ENCODE measurements at places on chromosomes 4 and X.

DNA sequence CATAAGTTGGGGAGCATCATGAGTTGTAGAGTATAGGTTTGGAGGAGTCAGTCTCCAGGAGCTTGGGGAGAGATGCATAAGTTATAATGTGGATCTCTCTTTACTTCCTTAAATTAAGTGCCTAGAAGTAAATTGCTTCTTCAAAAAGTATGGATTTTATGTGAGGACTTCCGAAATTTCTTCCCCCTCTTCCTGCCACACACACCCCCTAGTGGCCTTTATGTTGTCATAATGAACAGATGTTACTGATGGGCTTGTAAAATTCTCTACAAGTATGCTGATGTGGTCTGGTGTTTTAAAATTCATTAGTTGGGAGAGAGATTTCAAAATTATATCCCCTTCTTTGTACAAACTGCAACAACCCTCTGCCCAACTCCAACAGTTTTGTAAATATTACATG is 2.3 kb upstream of the METTL14 start:
- no peak for DNase-seq

GRCh38 chr4:26126143-26126718 is 194.6 kb upstream of the RBPJ start:
- DNase-seq = no peak

DNA sequence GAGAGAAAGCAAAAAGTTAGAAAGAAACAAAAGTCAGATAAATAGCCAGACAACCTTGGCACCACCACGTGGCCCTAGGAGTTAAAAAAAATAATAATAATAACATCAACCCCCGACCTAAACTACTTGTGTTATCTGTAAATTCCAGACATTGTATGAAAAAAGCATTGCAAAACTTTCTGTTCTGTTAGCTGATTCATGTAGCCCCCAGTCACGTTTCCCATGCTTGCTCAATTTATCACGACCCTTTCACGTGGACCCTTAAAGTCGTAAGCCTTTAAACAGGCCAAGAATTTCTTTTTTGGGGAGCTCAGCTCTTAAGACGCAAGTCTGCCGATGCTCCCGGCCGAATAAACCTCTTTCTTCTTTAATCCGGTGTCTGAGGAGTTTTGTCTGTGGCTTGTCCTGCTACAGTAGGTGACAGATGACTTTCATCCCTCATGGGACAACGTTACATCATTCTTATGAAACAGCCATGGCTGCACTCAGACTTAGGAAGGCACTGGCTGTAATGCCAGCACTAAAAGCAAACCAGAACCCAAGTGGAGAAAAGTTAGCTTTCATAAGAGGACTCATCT is 520 bp downstream of the ACOX3 start:
- no peak for DNase-seq

DNA sequence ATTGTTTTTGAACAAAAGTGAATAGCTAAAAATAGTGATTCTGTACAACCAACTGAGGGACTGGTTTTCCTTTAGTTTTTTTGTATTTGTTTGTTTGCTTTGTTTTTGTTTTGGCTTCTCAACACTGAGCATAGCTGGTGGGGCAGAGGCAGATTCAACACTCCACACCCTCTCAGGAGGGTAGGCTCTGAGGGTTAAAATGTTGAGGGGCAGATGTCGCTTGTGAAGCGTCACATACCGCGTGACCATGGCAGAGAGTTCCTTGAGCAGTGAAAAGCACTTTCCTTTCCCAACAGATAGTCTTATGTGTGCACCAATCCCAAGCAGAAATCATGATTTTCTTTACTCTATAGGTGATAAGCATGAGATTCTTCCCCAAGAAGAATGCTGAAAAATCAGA is 155.0 kb downstream of the PALLD start:
- no peak for DNase-seq

GRCh38 chrX:20456971-20457370 is 190.3 kb upstream of the RPS6KA3 start:
- DNase-seq = no peak

GRCh38 chr4:20026456-20026855 is 225.2 kb upstream of the SLIT2 start:
- DNase-seq = no peak

DNA sequence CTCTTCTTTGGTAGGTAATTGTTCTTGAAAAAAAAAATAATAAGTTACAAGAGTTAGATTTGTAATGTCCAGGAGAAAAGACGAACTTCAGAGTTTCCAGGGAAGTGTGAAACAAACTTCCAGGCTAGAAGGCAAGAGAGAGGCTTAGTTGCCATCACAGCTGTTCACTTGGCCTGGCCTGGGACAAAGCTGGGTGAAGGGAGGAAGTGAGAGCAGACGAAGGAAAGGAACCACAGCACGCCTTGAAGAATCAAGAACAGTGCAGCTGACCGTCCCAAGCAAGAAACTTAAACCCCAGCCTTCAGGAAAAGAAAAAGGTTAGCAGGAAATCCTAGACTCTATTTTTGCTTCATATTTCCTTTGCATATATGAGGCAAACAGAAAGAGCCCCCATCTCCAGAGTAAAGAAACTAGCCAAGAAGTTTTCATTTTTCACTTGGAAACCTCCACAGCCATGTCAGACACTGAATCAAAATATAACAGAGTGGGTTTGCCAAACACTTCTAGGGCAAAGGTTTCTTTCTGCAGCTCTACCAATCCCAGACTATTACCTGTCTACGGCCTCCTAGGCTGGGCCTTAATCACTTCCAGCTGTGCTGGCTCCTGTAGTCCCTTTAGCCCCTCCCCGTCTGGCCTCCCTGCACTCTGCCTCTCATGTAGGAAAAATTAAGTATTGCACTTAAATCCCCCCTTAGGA is 209.6 kb downstream of the SPATA18 start:
- no peak for DNase-seq

DNA sequence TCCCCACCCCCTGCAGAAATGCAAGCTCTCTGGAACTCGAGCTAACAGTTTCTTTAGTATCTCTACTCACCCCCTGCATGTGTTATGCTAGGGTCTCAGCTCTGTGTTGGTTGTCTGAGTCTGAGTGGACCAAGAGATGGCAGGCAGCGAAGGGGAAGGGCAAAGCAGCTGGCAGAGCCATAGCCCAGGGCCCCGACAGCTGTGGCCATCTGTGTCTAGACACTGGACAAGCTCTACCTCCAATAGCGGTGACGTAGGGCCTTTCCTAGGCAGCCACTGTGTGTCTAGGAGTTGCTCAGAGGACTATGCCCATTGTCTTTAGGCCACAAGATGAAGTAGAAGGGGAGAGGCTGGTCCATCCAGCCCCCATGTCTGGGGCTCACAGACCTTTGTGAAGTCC is 79.2 kb downstream of the EFNB1 start:
- no peak for DNase-seq

DNA sequence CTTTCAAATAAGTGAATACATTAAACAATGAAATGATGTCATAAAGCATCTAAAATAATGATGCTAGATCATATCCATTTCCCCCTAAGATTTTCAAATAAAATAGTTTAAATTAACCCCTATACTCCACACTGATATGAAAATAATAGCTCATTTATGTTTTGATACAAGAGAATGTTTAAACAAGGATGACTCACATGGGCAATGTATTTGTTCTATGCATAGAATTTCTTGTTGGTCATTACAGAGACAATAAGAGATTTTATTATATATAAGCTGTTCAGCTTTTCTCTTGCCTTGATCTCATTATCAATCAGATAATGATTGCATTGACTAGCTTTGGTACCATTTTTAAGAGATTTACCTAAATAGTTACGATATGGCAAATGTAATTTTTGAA is 411.7 kb downstream of the ARHGAP24 start:
- no peak for DNase-seq

GRCh38 chr4:156756118-156756517 is 215.5 kb downstream of the PDGFC start:
- DNase-seq = no peak

DNA sequence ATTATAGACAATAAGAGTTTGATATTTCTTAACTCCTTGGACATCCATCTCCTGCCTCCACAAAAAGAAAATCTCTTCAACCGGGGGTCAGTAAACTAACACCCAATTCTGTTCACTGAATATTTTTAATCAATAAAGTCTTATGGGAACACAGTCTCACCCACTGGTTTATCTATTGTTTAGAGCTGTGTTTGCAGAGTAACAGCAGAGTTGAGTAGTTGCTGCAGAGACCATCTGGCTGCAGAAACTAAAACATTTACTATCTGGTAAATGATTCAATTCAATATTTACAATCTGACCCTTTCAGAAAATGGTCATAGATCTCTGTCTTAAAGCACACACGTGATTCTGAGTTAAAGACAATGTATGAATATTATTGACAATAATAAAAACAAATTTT is 94.0 kb downstream of the TMA16 start:
- DNase-seq = no peak

DNA sequence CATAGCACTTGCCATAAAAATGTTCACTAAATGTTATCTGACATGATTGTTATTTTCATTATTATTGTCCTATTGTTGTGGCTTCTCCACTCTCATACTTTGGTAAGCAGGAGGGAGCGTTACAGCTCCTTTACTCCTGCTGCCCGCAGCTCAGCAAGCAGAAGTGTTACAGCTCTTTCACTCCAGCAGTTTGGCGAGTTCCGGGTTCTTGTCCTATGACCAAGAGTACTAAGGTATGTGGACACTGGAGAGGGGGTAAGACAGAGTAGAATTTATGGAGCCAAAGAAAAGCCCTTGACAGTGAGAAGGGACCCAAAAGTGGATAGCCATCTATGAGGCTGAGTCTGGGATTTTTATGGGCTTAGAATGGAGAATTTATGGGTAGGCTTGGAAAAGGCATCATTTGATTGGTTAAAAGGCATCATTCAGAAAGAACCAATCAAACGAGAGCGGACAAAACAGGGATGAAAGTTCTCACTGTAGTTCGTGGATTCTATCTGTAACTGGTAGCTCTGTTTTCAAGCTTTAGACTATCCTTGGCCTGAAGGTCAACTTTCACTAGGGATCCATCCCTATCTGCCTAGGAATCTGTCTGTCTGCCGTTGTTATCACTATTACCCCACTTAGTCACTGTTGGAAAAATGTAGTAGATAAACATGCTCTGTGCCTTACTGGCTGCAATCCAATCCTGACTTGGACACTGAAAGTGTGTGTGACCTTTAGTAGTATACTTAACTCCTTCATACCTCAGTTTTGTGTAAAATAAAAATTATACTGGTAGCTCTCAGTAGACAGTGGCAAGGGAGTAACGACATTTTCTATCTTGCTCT is 545.6 kb upstream of the LCORL start:
- DNase-seq = no peak

GRCh38 chrX:19912-20571 is 261.1 kb upstream of the PLCXD1 start:
- DNase-seq = no peak

DNA sequence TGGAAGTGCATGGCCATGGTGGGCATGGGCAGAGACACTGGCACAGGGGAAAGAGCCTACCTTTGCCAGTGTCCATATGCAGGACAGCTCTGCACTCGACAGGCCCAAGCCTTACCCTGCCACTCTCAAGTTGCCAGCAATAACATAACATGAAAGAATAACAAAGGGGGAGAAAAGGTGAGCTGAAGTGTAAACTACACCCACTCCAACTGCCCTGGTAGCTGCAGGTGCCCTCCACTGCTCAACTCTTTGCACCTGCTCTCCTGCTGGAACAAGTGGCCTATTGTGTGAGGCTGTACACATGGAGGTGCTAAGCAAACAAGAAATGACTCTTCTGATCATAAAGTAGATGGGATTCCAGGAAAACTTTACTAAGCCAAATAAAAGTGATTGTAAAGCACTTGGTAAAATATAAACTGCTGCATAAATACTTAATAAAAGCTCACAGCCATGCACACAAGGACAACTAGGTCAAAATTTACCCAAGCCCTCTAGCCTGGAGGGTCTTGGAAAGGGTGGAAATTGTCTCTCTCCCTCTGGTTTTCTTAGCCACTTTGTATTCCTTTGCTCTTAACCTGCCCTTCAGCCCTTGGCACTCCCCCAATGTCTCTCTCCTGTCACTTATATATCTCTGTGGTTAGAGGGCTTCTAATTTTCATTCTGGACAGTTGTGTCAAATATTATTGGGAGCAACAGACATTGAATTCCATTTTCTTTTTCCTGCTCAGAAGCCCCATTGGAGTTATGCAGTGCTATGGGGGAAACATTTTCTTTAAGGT is 261.2 kb upstream of the GPC4 start:
- DNase-seq = no peak

DNA sequence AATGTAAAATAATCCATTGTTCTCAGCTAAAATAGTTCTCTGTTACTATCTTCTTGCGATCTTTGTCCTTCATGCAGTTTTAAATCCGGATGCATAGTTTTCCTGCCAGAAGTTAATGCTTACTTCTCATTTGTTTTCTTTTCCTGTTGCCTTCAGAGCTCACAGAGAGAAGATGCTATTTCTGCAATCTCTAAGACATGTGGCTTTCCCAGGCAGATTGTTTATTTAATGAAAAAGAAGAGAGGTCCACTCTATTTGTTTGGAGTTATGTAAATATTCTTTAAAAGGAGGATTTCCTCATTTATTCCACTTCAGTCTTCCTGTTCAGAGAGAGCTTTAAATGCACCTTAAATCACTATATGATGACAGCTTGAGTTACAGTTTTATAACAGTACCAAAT is 39.3 kb upstream of the HPGD start:
- DNase-seq = no peak

DNA sequence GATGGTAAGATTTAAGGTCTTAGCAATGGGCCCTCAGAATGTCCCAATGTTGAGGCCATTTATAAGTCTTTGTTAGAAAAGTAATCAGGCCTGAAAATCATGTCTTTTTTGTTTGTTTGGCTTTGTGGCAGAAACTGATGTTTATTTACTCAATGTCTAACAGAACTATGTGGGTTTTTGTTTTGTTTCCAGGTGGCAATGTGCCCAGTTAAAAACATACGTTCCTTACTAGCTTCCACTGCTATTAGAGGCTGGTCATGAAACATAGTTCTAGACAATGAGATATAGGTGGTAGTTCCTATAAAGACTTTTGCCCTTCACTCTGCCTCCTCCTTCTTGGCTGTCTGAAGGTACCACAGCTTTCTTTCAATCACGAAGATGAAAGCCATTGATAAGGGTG is 108.8 kb downstream of the C4orf51 start:
- no peak for DNase-seq

GRCh38 chr4:107725281-107725859 is 5.3 kb upstream of the PAPSS1 start:
- no peak for DNase-seq

DNA sequence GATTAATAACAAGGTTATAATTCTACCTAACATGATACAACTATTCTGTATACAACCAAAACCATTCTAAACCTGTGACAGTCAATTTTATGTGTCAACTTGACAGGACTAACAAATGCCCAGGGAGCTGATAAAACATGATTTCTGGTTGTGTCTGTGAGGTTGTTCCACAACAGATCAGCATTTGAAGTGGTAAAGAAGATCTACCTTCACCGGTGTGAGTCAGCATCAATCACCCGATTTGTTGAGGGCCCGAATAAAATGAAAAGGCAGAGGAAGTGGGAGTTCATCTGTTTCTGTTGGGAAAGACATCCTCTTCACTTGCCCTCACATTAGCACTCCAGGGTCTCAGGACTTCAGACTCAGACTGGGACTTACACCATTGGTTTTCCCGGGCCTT is 187.9 kb downstream of the MAB21L2 start:
- DNase-seq = no peak
